H4 (cell line): ENCODE measurements at places on chromosomes 2 and 18. TPM values are rescaled to one million over a fixed set of nuclear protein-coding genes. Genes with fewer than 3 reads are reported as not detected.

- DNase-seq: no peak
Measured at GRCh38 chr2:10940596-10940995, 28.9 kb downstream of the KCNF1 start.

- no peak for DNase-seq
Measured at GRCh38 chr2:152763651-152764050, 45.2 kb downstream of the ARL6IP6 start.

- no peak for DNase-seq
Measured at GRCh38 chr2:192407692-192408091, 213.0 kb upstream of the TMEFF2 start.

DNA sequence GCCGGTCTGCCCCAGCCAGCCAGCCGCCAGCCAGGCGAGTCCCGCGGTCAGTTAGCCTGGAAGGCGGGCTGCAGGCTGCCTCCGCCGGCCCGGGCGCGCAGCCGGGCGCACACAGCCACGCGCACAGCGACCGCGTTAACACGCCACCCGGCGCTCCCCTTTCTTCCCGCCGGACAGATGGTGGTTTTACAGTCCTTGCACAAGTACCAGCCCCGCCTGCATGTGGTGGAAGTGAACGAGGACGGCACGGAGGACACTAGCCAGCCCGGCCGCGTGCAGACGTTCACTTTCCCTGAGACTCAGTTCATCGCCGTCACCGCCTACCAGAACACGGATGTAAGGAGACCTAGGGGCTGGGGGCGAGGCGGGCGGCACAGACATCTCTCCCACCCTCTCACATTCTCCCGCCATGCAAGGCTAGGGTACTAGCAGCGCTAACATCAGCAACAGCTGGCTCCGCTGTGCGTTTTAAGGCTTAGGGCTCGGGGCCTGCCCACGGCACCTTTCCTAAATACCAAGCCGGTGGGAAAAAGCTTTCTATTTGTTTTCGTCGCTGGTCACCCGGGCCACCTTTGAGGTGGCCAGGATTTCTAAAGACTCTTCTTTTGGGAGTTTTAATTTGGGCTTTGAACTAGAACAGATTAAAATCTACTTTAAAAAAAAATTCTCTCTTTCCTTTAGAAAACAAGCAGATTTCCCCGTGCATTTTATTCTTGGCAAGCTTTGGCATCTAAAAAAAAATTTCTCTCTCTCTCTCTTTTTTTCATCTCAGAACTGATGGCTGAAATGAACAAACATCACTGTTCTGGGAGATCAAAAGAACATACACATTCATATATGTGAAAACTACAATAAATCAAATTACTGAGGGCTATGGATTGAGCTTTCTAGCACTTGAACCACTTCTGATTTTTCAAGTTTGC is 2.9 kb downstream of the TBR1 start:
- DNase-seq: no peak

DNA sequence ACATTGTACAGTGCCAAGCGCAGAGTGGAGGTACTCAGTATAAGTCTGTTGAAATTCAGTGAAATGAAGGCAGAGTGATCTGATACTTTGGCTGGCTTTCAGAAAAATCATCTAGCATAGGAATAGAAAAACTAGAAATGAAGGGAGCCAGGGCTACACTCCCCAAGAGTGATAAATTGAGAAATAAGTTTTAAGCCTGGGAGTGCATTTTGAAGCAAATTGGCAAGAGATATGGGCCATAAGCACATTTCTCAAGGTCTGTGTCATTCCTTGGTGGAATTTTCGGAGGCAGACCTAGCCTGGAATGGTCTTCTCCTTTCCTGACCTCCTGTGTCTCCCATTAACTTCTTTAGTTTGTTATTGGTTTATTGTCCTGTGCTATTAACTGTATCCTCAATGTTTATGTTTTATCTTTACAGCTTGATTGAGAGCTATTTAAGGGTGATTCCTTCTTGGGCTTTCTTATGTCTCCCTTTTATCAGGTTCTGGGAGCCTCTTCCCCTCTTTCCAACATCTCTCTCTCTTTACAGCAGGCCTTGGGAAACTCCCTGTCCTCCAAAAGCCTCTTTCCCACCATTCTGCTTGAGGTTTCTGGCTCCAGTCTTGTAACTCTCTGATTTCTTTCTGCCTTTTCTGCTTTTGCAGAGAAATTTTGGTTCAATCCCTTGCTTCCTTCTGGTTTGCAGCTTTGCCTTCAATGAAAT is 649.5 kb downstream of the SLC4A3 start:
- no peak for DNase-seq

DNA sequence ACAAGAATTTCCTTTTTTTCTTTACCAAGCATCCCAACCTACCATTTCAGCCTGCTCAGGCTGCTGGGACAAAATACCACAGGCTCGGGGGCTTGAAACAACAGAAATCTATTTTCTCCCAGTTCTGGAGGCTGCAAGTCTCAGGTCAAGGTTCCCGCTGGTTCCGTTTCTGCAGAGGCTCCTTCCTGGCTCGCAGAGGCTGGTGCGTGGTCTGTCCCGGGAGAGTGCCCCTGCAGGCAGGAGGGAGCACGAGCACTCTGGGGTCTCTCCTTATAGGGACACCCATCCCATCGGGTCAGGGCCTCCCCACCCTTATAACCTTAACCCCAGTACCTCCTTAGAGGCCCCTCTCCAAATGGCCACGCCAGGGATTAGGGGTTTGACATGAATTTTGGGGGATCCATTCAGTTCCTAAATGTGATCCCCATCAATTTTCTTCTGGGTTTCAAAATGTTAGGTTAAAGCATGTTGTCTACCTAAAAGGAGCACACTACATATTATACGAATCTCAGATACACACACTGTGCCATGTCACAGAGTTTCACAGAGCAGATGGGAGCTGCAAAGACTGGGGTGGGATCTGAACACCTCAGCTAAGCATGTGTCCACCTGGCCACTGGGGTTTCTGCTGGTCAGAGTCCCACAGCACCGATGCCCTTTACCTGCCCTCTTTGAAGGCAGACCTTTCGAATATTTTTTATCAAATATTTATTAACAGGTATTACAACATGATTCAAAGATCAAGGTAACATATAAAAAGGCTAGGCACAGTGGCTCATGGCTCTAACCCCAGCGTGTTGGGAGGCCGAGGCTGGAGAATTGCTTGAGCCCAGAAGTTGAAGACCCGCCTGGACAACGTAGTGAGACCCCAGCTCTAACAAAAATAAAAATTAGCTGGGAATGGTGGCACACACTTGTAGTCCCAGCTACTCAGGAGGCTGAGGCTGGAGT is 17.6 kb upstream of the ADI1 start:
- peak; percentile 42 for DNase-seq

Gene PXDN
- total RNA-seq: 147 and 171 TPM in 2 replicates

Gene KCNG2
- total RNA-seq: not detected in 2 replicates

GRCh38 chr2:19676770-19677169 is 225.0 kb downstream of the TTC32 start:
- DNase-seq: no peak

- no peak for DNase-seq
Measured at GRCh38 chr18:58239879-58240278, 195.9 kb downstream of the NEDD4L start.

Gene AFF3
- 0.21 and 0.37 TPM in 2 replicates for total RNA-seq

DNA sequence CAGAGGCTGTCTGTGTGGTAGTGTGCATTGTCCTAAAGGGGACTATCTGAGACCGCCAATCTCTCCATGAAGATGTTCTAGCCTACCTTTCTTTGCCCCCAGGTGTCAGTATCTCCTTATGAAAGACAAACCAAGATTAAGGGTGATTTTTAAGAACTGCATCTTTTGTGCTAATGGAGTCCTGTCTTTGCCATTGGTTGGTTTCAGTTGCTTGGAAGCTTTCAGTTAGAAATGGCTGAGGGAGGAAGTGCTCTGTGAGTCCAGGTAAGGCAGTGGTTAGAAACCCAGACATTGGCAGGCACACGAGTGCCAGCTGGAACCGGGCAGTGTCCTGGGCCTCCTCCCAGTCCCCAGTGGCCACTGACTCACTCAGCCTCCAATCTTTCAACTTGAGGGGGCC is 111.3 kb downstream of the DOCK10 start:
- no peak for DNase-seq

Gene PROKR1
- not detected in 2 replicates for total RNA-seq

GRCh38 chr2:37549598-37549997 is 121.8 kb downstream of the CDC42EP3 start:
- DNase-seq: no peak

- DNase-seq: no peak
Measured at GRCh38 chr2:173521450-173522192, 166.9 kb downstream of the CDCA7 start.

Gene ANKRD36
- total RNA-seq: 2.5 and 4.2 TPM in 2 replicates

DNA sequence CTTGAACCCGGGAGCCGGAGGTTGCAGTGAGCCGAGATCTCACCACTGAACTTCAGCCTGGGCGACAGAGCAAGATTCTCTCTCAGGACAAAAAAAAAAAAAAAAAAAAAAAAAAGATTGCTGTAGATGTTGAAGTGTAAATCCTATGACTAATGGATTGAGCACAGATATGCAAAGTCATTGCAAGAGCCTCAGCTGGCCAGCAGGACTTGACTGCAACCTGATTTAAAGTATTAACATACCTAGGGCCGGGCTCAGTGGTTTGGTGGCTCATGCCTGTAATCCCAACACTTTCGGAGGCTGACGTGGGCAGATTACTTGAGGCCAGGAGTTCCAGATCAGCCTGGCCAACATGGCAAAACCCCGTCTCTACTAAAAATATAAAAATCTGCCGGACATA is 103.4 kb upstream of the MSH2 start:
- peak; percentile 92 for DNase-seq

GRCh38 chr18:8399138-8399537 is 210.1 kb upstream of the RAB12 start:
- no peak for DNase-seq

Gene MARCHF4
- 0.15 and 0.29 TPM in 2 replicates for total RNA-seq

- peak; percentile 25 for DNase-seq
Measured at GRCh38 chr2:159573846-159574606, 42.3 kb downstream of the BAZ2B start.
